Cardiac atrium fibroblast (primary cell): ENCODE measurements at places on chromosomes 3 and 15. TPM values are rescaled to one million over a fixed set of nuclear protein-coding genes. Genes with fewer than 3 reads are reported as not detected.

The FEZF2 gene
- total RNA-seq, result not detected in 2 replicates

The SENP7 gene
- 3.1 and 3.4 TPM in 2 replicates for total RNA-seq

The ACP3 gene
- total RNA-seq, result 1.5 and 1.8 TPM in 2 replicates

The SLC12A1 gene
- not detected in 2 replicates for total RNA-seq

The PEX11A gene
- 3.2 and 4.2 TPM in 2 replicates for total RNA-seq
